ENCODE measurements at places on chromosomes 1 and 21. TPM values are rescaled to one million over a fixed set of nuclear protein-coding genes. Genes with fewer than 3 reads are reported as not detected.

- peak; percentile 73 for DNase-seq
Observed at GRCh38 chr1:175267716-175268416, 75.3 kb upstream of the KIAA0040 start.

GRCh38 chr21:28380241-28380640 lies 612.4 kb downstream of the LTN1 start:
- no peak for DNase-seq

DNA sequence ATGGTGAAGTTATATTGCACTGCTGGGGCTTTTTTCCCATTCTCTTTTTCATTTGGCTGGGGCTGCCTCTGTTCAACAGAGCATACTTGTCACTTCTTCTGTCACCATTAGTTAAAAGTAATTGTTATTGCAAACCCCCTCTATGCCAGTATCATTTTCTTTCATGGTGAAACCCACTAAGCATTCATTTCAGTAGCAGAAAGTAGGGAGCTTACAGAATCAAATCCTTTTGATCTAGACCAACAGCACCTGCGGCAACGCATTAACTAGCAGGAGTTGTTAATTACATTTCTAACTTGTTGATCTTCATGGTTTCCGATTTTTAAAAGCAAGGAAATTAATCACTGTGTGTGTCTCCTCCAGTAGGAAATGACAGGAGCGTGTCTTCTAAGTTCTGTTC lies 15.0 kb downstream of the SMYD2 start:
- no peak for DNase-seq

GRCh38 chr1:2212532-2213491 lies 15.3 kb upstream of the SKI start:
- DNase-seq, result peak; percentile 94

- peak; percentile 36 for DNase-seq
Observed at GRCh38 chr1:66725885-66726665, 26.2 kb upstream of the DYNLT5 start.

- no peak for DNase-seq
Observed at GRCh38 chr1:23554127-23554480, 5.2 kb downstream of the ID3 start.

- DNase-seq, result no peak
Observed at GRCh38 chr1:215842905-215843304, 275.8 kb downstream of the KCTD3 start.

GRCh38 chr1:25871086-25871703 lies 4.3 kb downstream of the PAQR7 start:
- DNase-seq, result no peak

GRCh38 chr1:209443975-209444651 lies 139.4 kb upstream of the CAMK1G start:
- no peak for DNase-seq

- no peak for DNase-seq
Observed at GRCh38 chr1:9845914-9846313, 22.1 kb upstream of the CLSTN1 start.

- no peak for DNase-seq
Observed at GRCh38 chr1:24189528-24189927, 2.4 kb upstream of the IFNLR1 start.

DNA sequence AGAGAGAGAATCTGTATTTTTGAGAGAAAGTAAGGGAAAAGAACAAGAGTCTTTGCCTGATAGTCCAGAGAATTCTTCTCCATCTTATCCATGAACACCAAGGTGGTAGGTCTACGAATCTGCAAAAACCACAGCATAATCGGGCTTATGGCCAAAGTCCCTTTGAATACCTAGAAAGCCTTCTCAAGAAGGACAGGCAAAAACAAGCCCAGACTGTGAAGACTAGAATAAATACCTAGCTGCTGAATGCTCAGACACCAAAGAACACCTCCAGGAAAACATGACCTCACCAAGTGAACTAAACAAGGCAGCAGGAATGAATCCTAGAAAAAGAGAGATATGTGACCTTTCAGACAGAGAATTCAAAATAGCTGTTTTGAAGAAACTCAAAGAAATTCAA lies 79.2 kb downstream of the HFM1 start:
- no peak for DNase-seq

DNA sequence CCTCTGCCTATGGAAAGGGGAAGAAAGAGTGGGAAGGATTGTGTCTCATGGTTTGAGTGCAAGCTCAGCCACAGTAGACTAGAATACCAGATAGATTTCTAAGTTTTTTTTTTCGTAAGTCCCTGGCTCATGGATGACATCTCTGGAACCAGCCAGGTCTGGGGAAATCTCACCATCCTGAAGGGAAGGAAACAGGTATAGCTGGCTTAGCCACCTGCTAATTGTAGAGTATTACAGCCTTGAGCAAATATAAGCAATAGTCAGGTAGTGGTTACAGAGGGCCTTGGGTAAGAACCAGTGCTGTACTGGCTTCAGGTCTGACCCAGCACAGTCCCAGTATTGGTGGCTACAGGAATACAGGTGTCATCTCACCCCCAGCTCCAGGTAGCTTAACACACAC lies 500.9 kb upstream of the PRMT6 start:
- DNase-seq, result no peak

GRCh38 chr1:155050560-155051341 lies at the start of gene ADAM15:
TSS of gene ADAM15 (plus strand) at chr1:155051316. CDS start at chr1:155051387, 71 bp downstream.
- DNase-seq, result peak; percentile 49

- no peak for DNase-seq
Observed at GRCh38 chr1:111956155-111956771, 33.2 kb downstream of the KCND3 start.

GRCh38 chr1:115198938-115199337 lies 109.6 kb upstream of the TSPAN2 start:
- DNase-seq, result peak; percentile 78

GRCh38 chr1:202351725-202352124 lies 3.2 kb downstream of the PPP1R12B start:
- DNase-seq, result no peak

DNA sequence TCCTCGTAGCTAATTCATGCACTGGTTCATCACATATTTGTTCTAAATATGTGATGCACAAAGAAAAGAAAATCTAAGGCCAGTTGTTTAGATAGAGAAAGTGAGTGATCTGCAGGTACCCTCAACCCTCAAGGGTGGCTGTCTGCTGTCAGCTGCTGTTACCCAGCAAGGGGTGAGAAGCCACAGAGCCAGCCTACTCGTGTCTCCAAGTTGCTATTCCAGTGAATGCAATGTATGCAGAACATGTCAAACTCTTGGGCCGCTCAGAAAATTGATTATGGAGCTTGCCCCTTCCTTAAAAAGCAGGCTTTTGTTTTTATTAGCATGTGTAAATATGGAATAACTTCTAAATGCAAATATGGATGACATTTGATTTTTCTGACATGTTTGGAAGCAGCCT lies 336.3 kb upstream of the ST6GALNAC5 start:
- DNase-seq, result no peak

DNA sequence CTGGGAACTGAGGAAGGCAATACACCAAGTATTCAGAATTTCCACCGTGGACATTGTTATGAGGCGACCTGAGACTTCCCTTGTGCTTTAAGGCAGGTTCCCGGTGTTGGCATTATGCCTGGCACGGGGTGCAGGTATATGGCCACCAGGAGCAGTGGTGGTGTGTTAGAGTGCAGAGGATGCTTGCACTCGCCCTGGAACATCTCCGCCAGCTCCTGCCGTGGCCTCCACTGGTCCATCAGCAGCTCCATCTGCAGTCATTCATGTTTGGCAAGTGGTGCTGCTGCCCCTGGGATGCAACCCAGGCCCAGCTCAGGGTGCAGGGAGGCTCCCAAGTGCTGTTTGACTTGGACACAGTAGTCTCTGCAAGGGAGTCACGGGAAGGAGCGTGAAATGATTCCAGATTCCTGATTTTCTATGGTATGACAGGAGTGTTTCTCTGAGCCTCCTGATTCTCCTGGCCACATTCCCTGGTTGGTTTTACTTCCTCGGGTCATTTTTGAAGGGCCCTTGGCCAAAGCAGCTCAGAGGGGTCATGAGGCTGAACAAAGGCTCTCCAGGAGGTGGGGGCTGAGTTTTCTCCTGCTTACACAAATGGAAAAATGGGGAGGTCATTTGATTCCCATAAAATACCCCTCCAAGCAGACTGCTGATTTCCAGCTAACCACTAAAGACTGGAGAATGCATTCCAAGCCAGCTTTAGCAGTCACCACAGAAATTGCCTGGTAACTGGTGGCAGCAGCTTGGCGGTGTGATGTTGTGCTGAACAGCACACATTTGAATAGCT lies 60.4 kb upstream of the PSEN2 start:
- DNase-seq, result no peak

- DNase-seq, result no peak
Observed at GRCh38 chr1:4059270-4059669, 159.2 kb upstream of the C1orf174 start.

DNA sequence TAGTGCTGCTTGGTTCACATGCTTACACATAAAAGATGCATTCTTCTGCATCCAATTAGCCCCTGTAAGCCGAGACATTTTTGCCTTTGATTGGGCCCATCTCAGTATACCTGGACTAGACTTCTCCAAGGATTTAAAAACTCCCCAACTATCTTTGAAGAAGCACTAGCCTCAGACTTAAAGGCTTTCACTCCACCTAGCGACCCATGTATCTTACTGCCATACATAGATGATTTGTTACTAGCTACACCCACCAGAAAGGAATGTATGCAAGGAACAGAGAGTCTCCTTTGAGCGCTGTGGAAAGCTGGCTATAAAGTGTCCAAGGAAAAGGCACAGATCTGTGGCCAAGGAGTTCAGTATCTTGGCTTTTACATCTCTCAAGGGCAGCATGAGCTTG lies 91.7 kb downstream of the LIPI start:
- DNase-seq, result no peak

GRCh38 chr1:42153624-42154023 lies 414 bp downstream of the GUCA2B start:
- no peak for DNase-seq

DNA sequence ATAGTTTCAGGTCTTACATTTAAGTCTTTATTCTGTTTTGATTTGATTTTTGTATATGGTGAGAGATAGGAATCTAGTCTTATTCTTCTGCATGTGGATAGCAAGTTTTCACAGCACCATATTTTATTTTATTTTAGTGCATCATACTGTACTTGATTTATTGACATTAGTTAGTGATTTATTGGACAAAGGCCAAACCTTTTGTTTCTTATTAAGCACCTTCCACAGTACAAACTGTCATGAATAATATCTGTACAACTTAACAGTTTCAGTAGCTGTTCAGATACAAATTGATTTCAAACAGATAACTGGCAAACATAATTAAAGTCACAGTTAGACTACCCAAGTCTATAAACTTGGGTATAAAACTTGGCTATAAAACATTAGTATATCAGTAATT lies 15.8 kb downstream of the CD1D start:
- no peak for DNase-seq

DNA sequence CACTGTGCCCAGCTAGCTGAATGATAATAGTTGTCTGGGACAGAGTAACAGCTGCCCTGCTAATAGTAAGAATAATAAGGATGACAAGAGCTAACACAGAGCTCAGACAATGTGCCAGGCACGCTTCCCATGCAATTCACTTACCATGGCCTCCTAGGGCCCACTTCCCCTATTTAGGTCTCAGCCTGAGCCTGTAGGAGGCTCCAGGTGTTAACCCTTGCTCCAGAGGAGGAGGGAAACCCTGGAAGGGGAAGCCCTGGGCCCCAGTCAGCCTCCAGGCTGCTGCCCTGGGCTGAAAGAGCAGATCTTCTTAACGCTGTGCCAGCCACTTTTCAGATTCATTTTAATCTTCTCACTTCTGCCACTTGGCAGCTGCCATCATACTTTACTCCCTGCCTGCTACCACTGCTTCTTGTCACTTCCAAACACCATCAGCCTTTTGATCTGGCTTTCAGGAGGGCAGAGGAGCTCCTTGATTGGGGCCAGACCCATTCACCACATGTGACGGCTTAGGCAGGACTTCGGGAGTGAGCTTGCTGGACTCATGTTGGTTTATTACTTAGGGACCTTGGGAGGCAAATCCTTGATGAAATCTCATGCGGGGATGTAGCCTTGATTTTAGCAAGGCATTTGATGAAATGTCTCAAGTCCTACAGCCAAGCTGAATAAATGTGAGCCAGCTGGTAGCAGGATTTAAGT lies 66.7 kb upstream of the PARP1 start:
- DNase-seq, result no peak

DNA sequence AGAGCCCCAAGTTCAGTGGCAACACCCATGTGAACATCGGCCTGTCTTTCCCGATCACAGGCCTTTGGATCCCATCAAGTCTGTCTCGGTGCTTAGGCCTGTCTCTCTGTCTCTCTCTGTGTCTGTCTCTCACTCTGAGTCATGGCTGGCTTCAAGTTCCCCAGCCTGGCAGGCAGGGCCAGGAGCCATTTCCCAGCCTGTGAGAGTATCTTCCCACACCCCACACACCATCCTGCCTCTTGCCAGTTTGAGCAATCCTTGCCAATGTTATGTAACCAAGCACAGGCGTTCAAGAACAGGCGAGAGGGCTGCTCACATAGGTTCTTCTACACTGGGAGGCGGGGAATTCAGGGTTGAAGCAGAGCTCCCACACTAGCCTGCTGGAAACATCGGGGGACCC lies 70.0 kb upstream of the TMEM51 start:
- no peak for DNase-seq

DNA sequence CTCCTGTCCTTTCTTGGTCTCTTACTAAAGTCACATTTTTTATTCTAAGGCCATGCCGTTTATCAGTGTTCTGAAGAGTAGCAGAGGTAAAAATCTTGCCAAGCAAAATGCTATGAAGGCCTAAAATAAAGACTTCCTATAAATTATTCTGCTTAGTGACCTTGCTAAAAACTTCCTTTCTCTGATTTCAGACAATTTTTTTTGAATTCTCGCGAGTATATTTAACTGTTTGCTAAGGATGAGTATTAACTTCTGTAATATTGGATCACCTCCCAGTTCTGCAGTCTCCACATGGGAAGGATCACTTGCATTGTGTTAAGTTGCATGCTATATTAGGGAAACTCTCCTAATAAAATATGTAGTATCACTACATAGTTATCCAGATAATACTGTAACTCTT lies 123.4 kb upstream of the SNX7 start:
- DNase-seq, result no peak

Gene COA7
- 9.1 TPM for total RNA-seq

Gene ADORA3
- 0.20 TPM for total RNA-seq

Gene NHLH1
- total RNA-seq, result 0.20 TPM

Gene TNFRSF4
- total RNA-seq, result 0.39 TPM

Gene ACTN2
- total RNA-seq, result 111 TPM

Gene HMGCS2
- 0.89 TPM for total RNA-seq

Gene SLC45A1
- 0.49 TPM for total RNA-seq

Gene BRDT
- not detected for total RNA-seq
